ENCODE measurements at places on chromosomes 1 and 21. TPM values are rescaled to one million over a fixed set of nuclear protein-coding genes. Genes with fewer than 3 reads are reported as not detected.

GRCh38 chr1:212977781-212978645, 27.7 kb downstream of the VASH2 start:
- H3K27ac ChIP-seq, result no peak overlapping the region
- DNase-seq, result no peak
- no peaks in the 10 kb centered on the region for H3K27me3 ChIP-seq
- no peak overlapping the region for H3K4me3 ChIP-seq

GRCh38 chr1:207424570-207425131, 29.5 kb upstream of the CR2 start:
- H3K36me3 ChIP-seq, result no peaks in the 10 kb centered on the region
- H3K4me1 ChIP-seq, result no peaks in the 10 kb centered on the region
- no peaks in the 10 kb centered on the region for H3K27me3 ChIP-seq
- H3K4me3 ChIP-seq, result no peak overlapping the region
- no peak overlapping the region for H3K27ac ChIP-seq

PRDM16 gene
- 18.0 TPM for total RNA-seq

DNA sequence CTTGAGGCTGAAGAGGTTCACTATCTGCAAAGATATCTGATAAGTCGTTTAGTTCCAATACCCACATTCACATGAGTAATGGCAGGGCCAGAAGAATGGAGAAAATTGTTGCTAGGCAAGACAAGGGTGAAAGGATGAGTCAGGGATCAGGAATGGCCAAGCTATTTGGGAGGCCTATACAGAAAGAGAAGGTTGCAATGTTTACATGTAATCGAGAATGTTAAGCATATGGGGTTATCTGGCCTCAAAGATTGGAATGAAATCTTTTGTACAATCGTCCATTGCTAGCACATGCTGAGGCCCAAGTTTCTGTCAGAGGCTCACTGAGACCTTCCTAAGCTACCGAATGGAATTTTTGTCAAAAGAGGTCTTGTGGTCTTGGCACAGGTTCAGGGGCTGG, 299.9 kb upstream of the PLD5 start:
- H3K27ac ChIP-seq, result no peak overlapping the region
- no peaks in the 10 kb centered on the region for H3K36me3 ChIP-seq
- no peak for DNase-seq
- no peak overlapping the region for H3K4me3 ChIP-seq
- H3K4me1 ChIP-seq, result no peaks in the 10 kb centered on the region

TMEM201 gene
- total RNA-seq, result 11.6 TPM

DNA sequence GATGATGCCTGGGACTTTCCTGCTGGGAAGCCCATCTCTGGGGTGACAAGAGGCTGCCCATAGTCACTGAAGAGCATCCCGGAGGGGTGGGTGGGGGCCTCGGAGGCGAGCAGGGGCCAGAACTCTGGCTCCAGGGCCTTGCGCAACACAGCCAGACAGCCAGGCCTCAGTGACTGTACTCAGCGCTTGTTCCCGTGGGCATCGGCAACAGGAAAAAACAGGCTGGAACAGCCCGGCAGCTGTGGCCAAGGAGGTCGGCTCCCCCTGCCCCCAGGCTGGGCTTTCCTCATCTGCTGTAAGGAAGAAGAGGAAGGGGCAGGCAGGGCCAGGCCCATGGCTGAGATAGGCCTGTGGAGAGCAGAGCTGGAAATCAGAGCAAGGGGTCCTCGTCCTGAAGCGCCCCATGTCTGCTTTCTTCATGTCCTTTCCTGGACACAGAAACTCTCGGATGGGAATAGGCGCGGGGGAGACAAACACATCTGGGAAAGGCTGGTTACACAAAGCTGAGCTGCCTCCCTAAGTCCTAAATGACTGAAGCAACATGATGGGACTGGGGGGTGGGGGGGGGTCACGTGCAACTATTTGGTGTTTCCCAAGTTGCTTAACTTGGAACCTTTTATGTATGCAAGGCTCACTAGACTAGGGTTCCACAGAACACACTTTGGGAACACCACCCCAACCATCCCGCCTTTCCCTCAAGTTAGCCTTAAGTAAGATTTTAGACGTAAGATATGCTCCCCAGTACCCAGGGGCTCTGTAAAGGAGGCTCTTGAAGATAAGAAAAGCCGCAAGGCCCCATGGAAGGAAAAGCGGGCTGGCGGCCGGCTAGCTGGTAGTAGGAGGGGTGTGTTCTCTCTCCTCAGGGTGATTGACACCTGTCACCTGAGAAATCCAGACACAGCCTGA, 30.7 kb downstream of the HSPG2 start:
- H3K4me3 ChIP-seq, result no peak overlapping the region
- peaks cover 61% of the 10 kb centered on the region for H3K4me1 ChIP-seq
- no peaks in the 10 kb centered on the region for H3K27me3 ChIP-seq
